Activated CD4-positive, alpha-beta T cell treated with anti-CD3 and anti-CD28 coated beads, Interleukin-2, amount 50 U/mL, for 4 hours (primary cell): ENCODE measurements at places on chromosomes 3 and 15.

DNA sequence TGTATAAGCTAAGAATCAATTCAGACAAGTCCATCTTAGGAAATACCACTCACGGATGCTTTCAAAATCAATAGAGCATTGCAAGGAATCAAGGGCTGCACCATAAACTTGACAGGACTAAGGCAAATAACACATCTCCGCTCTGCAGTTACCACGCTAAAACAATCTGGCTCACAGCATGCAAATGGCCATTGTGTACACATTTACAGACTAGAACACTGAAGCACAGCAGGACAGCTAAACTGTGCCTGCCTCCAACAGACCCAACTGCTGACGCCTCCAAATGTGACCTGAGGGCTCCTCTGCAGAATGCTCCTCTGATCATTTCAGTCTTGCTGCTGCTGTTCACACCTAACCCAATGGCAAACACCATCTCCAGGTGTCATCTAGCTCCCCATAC is 104.3 kb downstream of the MEX3B start:
- no peak for DNase-seq

DNA sequence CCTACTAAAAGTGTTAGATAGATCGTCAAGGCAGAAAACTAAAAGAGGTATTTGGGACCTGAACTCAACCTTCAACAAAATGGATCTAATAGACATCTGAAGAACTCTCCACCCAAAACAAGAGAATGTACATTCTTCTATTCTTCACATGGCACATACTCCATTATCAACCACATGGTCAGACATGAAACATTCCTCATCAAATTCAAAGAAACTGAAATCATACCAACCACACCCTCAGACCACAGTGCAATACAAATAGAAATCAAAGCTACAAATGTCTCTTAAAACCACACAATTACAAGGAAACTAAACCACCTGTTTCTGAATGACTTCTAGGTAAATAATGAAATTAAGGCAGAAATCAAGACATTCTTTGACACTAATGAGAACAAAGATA is 984.1 kb upstream of the GBE1 start:
- DNase-seq = no peak

DNA sequence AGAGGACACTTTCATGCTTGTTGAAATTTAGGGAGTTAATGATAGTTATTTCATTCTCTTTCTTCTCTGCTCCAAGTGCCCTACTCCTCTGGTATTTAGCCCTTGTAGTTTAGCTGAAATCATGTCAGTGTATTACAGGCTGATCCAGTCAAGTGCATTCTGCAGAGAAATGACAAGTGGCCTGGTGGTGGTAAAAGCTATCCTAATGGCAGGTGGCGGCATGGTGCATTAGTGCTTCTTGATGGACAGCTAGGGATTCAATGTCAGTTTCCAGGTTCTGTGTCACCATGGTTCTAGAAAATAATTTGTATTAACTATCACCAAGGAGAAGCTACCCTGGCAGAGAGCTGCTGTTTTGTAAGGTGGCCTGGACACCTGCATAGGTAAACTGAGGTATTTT is 90.0 kb upstream of the BNIP2 start:
- DNase-seq = no peak

- DNase-seq = no peak
These were observed 19.1 kb downstream of the FGD5 start for GRCh38 chr3:14837878-14838258.

DNA sequence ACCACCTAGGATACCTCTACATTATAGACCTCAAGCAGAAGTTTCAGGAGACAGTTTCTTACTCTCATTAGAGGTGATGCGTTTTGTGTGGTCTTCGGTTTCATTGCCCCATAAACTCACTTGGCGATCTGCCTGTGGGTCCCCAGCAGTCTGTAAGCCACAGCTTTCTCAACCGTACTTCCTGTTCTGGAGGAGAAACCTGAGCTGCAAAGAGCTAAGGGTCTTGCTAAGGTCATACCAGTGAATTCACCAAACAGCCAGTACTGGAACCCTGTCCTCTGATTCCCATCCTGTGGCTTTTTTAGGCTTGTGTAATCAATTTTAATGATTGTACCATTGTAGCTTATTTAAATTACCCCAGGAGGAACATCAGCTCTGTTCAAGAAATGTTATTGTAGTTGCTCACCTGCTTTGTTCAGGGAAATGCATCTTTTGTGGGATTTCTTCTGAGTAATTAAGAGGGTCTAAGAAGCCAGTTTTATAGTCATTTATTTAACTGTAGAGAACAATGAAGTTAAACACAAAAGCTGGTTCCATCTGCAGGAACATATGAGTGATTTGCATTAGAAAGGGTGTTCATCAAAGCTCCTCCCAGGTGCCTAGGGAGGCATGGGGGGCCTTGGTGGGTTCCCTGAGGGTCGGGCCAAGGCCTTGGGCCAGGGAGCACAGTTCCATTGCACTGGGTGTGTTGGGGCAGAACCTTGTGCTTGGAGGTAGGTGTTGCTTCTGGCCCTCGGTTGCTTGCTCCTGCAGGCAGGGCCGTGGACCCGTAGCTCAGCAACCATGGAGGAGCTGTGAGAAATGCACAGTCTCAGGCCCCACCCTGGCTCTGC is 69.6 kb downstream of the APBA2 start:
- no peak for DNase-seq

DNA sequence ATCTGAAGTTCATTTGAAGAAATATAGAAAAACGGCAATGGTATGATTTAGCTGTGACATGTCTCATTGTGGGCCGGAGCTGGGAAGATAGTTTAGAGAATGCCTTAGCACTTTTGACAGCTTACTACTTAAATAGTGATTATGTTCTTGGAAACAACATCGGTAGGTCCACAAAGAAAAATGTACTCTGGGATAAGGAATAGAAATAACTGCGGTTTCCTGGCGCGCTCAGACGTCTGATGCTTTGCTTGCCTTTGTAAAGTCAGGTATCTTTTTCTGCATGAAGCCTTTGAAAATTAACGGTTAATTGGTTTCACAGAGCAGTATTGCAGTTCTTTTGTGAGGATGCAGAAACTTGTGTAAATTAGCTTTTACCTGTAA is 1.4 kb downstream of the USP3 start:
- DNase-seq = no peak

- DNase-seq = no peak
These were observed 186.5 kb downstream of the TUSC7 start for GRCh38 chr3:116896116-116896515.

GRCh38 chr3:51934139-51934850 is 7.4 kb downstream of the RRP9 start:
- DNase-seq = no peak

DNA sequence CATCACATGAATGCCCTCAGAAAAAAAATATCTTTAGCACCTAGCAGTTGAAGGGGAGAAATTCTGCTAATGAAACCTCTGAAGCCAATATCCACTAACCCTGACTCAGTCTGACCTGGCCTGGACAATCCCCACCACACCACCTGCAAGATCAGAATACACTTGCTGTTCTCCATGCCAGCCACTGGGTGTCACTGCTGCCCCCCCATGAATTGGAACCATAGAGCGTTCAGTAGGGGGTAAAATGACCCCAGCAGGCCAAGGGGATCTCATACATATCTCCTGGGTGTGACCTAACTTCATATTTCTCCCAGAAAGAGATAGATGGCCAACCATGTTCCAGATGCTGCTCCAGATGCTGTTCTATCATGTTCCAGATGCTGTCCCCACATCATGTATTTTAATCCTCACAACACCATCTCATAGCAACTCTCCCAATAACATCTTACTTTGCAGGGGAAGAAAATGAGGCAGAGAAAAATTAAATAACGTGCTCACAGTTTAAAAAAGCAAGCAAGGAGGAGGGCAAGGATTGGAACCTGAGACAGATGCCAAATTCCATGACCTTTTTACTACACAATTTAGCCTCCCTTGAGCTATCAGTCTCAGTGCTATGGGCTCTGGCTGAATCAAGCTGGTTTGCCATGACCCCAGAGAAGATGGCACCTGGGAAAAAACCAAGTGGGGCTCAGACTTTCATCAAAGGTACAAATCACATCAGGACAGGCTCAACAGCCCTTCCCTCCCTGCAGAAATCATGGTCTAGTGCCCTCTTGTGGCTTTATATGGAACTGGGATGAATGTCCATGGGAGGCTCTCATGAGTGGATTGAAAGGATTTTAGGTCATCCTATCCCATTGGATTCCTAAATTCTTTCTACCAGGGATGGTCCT is 12.4 kb downstream of the NTRK3 start:
- no peak for DNase-seq

- no peak for DNase-seq
These were observed 45.4 kb downstream of the PSMD6 start for GRCh38 chr3:63977893-63978292.

DNA sequence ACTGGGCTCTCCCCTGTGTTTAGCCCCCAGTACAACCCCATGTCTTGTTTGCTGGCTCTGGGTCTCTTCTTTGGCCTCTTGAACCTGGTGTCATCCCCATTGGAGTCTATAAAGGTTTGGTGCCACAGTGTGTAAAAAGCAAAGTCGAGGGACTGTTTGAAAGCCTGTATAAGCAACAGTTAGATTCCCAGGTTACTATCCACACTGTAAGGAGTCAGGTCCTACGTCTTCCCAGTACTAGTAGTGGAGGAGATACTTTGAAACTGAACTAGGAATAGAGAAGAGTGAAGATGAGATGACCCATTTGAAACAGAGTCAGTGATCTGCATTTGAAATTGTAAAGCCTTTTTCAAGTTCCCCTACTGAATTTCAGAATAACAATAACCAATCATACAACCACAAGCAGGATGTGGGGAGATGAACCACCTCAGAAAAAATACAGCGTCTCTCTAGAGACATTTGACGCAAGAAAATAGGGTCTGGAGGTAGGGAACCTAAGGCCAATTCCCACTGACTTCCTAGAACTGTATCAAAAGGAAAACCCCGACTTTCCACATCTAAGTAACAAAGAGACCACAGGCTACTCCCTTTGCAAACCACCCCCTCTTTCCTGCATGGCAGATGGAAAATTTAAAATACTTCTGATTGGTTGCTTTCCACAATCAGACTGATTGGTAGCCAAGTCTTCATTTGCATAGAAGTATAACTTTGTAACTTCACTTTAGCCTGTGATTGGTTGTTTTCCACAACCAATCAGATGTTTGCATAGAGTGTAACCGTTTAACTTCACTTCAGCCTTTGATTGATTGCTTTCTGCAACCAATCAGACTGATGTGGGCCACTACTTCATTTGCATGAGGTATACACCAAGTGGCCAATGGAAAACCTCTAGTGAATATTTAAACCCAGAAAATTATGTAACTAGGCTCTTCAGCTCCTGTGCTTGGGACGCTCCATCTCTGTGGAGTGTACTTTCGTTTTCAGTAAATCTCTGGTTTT is 49.9 kb upstream of the NEDD4 start:
- peak; percentile 6 for DNase-seq

DNA sequence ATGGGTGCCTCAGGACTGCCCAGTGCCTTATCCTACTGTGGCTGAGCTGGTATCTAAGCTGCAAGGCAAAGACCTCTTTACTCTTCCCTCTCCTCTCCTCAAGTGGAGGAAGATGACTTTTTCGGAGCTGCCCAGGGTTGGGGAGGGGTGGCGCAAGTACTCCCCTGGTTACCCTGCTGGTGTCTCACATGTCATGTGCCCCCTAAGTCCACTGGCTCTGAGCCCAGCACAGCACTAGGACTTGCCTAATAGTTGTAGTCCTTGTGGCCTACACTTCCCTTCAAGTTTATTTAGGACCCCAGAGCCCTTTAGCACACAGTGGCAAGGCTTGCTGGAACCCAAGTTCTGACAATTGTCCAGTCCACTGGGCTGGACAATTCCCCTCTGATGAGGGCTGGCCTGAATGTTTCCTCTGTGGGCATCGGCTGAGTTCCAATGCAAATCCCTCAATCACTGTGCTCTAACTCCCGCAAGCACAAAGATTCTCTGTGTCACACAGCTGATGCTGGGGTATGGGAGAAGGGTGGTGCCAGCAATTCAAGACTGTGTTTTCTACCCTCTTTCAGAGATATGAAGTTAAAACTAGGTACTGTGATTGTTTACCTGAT is 60.4 kb downstream of the UQCC5 start:
- DNase-seq = no peak

- peak; percentile 3 for DNase-seq
These were observed 30.0 kb downstream of the AP3B2 start for GRCh38 chr15:82679626-82680199.

DNA sequence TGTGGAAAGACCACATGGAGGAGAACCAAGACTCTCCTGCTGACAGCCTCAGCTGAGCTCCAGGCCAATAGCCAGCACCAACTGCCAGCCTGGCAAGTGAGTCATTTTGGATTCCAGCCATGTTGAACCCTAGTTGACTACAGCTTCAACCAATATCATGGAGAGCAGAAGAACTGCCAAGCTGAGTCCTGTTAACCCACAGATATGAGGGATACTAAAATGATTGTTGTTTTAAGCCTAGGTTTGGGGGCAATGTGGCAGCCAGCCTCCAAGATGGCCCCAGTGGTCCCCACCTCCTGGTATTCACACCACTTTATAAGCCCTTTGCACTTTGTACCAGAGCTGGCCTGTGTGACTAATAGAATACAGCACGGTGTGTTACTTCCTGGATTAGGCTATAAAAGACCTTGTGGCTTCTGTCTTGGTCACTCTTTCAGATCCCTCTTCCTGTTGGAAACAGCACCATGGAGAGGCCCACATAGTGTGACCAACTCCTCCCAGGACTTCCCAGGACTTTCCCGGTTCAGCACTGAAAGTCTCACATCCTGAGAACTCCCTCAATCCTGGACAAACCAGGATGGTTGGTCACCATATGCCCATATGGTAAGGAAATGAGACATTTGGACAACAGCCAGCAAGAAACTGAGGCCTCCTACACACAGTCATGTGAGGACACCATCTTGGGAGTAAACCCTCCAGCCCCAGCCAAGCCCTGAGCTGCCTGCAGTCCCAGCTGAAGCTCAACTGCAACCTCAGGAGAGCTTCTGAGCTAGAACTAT is 32.4 kb upstream of the CDV3 start:
- no peak for DNase-seq

GRCh38 chr3:27571345-27571744 is 87.2 kb upstream of the SLC4A7 start:
- DNase-seq = no peak

GRCh38 chr15:90316139-90316538 is 35.9 kb upstream of the ZNF774 start:
- no peak for DNase-seq
